ENCODE measurements at places on chromosomes 16 and 17.

DNA sequence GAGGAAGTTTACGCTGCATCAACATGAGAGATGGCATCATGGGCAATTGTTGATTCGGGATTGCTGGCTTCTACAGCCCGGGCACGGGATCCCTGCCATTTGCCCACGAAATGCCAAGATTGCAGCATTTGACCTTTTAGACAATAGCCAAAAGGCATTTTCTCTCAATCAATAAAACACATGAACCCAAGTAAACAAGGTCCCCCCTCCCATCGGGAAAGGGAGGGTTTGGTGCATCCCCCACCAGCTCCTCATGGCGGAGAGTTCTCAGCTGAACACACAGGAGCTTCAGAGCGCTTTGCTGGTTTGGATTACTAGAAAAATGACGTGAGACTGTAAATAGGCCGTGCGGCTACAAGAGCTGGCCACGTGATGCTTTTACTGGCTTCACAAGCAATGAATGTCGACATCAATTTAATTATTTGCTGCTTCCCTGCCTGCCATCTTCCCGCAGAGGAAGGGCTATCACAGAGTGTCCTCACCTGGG is 147.6 kb downstream of the C16orf95 start:
- no peak for DNase-seq

DNA sequence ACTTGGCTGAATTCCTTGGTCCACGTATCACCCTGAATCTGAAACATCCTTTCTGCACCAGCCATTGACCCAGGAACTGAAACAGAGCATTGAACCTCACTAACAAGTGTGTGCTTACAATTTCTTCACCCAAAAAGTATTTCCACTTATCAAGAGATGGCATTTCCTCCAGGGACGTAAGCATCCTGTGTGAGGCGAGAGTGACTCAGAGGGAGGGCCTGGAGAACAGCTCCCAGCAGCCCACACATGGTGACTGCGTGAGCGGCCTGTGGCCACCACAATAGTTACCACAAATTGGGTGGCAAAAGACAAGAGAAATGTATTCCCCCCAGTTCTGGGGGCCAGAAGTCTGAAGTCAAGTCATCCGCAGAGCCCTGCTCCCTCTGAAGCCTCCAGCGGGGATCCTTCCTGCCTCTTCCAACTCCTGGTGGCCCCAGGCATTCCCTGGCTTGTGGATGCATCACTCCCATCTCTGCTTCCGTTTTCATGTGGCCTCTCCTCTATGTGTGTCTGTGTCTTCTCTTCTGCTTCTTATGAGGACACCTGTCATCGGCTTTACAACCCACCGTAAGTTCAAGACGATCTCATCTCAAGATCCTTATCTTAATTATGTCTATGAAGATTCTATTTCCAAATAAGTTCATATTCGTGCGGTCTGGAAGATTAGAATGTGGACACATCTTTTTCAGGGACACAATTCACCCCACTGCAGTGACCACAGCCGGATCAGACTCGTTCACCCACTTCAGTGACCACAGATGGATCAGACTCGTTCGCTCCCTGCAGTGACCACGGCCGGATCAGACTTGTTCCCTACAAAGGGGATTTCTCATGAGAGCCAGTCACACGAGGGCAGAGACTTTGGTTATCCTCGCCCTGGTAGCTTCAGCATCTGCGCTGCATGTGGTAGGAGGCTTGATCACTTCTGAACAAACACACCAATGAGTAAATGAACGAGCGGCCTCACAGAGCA is 122.6 kb upstream of the FOXF1 start:
- no peak for DNase-seq

DNA sequence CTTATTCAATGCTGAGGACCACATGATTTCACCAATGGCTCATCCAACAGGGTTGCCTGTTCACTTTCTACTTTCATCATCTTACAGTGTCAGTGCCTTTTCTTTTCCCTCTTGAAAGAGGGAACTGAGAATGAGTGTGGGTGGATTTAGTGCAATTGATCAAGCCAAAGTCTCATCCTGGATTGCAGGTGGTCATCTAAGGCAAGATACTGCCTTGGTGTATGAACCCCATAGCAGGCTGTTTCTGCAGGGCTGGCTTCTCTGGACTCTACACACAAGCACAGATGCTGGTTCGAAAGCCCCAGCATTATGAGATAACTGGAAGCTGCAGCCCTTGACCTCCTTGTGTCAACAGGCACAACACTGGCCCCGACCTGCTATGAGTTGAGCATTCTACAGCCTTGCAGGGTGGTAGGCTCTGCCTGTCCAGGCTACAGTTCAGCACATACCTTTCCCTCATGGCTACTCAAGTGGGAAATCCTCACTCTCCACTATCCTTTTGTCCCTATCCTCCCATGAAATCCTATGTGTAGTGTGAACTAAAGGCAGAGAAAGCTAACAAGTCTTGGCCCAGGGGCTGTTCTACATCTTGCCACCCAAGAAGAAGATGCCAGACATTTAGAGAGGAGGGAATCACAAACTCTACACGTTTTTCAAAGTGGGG is 358.7 kb downstream of the SLC39A11 start:
- DNase-seq = no peak

- DNase-seq = no peak
Observed at GRCh38 chr17:52026075-52026474, 132.4 kb downstream of the CA10 start.

DNA sequence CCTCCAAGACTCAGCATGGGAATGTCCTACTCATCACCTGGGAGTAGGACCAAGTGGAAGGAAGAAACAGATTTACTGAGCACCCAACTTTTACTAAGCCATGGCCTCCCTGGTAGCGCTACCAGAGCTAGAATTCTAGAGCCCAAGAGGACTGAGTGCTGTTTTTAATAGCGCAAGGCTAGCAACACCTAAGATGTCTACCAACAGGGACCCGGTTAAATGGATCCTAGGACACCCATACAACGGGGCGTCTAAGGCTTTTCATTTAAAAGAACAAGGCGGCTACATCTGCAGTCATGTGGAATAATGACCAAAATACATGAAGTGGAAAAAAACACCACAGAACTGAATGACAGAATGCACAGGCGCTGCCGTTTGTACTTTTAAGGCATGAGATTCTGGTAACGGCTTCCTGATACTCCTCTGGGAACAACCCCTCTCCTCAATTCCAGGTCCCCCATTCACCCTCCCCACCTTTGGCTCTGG is 5.1 kb downstream of the GGA2 start:
- no peak for DNase-seq

DNA sequence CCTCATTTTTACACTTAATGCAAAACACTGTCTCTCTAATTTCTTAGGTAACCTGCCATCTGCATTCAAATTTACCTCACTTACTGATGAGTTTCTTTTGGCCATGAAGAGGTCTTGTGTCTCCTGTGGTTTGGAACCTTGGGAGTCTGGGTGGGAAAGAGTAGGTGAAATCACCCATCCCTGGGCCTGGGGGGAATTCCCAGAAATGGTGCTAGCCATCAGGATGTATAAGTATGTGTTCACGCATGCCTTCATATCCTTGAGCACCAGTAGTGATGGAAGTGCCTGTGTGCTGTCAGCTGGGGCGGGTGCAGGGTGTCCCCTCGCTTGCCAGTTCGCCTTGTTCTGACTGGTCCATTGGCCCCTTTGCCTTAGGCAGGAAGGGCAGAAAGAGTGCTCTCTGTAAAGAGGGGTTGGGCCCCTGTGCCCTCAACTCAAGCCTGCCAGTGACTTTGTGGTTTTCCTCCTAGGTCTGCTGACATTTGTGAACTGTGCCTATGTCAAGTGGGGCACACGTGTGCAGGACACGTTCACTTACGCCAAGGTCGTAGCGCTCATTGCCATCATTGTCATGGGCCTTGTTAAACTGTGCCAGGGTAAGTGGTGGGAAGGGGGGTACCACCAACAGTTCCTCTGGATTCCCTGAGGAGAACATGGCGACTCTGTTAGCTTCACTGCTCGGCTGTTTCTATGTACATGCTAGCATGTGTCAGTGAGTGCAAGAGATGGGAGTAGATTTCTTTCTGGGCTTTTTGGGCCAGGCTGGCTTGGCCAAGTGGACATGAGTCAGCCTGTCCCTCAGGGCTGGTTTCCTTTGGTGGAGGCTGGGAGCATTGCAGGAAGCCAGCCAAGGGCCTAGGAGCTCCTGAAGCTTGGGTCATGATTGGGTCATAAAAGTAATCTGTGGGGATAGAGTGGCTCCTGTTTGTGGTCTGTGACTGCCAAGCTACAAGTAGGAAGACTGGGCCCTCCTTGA is 23.2 kb downstream of the SLC7A6OS start:
- DNase-seq = no peak

DNA sequence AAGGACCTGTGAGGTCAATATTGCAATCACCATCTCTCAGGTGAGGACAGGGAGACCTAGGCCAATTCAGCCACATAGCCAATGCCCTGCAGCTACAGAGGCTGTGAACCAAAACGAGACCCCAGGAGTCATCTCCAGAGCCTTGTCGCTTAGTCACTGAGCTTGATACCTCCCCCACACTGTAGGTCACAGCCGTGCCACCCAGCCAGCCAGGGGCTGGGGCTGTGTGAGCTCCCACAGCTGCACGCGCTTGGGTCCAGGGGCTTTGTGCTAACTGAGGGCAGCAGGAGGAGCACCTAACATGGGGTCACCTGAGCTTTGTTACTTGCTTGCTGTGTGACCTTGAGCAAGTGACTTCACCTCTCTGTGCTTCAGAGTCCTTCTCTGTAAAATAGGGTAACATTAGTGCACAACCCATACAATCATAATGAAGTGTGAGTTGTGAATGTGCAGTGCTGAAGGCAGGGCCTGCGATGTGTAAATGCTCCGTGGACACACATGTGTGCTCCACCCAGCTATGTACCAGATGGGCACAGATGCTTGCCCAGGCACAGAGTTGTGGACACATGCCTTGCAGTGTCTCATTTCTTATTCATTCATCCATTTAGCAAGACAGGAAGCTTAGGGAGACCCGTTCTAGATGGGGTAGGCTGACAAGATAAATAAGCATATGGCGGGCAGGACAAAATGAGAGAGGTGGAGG is 25.9 kb downstream of the SBK1 start:
- no peak for DNase-seq

GRCh38 chr17:321386-321941 is 31.1 kb downstream of the RPH3AL start:
- DNase-seq = no peak

Data from anterior cingulate cortex (tissue), 58 donors.